ENCODE measurements at places on chromosomes 6 and 20.

DNA sequence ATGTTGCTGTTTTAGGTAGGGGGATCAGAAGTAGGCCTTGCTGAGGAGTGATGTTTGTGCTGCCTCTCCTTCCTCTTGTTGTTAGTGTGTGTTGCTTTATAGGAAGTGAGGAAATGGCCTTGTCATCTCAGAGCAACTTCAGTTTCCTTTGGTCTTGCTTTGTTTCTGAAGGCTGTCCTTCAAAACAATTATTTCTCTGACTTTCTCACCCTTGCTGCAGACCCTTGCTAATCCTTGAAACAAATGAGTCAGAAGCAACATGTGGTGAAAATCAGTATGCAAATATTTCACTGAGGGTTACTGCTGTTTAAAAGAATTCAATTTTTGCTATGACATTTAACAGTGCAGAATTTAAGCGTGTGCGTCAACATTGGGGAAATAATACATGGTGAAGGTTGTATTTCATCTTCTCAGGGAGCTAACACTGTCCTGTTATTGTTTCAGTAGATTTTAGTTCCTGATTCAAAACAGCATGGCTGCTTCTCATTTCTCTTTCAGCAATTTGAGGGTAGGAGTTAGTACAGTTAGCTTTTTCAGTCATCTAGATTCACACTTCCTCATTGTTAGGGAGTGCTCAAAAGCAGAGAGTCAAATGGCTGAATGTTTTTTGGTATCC is 13.8 kb downstream of the RNF144B start:
- DNase-seq, result no peak

DNA sequence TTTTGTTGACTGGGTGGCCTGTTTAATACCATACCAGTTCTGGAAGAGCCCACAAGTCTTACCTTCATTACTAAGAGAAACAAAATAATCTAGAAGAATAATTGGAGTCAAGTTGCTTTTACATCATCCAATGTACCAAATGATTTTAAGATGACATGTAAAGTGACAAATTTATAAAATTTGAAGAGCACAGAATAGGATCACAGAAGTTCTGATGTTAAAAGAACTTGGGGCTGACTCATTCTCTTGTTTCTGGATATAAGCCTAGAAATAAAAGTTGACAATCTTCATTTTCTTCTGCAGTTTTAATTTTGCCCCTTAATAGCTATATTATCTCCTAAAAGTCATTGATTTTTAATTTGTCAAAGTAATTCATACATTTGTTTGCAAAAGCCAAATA is 317.5 kb upstream of the MARCKS start:
- no peak for DNase-seq

- no peak for DNase-seq
Measured at GRCh38 chr6:167812088-167812487, 14.6 kb upstream of the AFDN start.

- peak; percentile 7 for DNase-seq
Measured at GRCh38 chr20:9615766-9616454, 101.5 kb downstream of the LAMP5 start.

GRCh38 chr6:5997420-5997987 is 9.2 kb downstream of the NRN1 start:
- peak; percentile 44 for DNase-seq

- DNase-seq, result no peak
Measured at GRCh38 chr20:58048096-58048702, 180.3 kb downstream of the ANKRD60 start.

DNA sequence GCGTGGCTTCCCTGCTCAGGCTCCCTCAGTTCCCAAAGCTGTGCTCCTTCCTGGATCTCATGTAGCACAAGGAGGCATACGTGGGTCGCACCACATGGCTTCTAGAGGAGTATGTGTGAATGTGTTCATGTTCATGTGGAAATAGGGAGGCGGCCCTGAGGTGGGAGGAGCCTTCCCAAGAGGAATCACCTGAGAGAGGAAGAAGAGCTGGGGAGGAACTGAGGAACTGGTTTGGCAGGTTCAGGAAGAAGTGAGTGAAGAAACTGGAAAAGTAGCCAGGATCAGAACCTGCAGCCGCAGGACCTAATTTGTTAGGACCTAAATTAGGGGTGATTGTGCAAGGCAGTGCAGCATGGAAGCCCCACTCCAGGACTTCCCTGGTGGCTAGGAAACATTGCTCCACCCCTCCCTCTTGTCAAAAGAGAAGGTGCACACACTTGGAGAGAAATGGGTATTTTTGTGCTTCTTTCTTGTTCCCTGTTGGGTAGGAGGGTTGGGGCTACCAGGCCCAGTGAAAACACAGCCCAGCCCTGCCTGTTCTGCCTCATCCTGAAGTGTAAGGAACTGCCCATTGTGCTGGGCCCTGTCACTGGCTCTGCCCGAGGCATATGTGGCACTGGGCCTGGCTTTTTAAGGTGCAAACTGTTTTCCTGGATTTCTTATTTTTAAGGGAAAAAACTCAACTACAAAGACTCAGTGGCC is 20.7 kb downstream of the SYNJ2 start:
- no peak for DNase-seq

DNA sequence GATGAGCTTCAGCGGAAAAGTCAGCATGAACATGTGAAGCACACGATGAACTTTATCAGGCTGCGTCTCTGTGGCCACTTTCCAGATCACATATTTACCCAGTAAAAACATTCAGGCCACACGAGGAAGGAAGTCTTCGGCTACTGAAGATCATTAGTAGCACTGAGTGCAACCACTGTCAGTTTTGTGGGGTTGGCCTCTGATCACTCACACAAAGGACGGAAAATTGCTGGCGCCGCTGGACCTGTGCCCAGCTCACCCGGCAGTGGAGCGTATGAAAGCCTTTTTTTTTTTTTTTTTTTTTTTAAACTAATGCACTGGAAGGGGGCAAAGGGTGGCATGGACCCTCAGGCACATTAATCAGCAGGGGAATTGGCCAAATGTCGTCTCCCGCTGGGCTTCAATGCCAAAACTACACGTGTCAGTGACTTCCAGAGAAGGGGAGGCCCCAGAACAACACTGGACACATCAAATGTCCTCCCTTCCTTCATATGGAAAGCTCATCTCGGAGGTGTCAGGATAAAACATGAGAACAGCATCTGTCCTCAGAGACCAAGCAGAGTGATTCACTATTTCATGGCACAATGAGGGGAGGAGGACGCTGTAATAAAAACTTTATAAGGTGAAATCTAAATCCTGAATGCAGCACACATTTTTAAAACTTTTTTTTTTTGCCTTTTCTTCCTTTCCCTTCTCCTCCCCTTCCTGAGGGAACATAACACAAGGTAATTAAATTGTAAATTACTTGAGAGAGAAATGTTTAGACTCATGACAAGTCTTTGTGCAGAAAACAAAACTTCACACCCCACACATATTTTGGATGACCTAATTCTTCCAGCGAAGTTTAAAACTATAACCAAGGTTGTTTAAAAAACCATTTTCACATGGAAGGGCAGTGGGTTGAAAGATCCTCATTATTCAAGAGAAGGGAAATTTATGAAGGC is 223.4 kb downstream of the FOXC1 start:
- DNase-seq, result no peak

DNA sequence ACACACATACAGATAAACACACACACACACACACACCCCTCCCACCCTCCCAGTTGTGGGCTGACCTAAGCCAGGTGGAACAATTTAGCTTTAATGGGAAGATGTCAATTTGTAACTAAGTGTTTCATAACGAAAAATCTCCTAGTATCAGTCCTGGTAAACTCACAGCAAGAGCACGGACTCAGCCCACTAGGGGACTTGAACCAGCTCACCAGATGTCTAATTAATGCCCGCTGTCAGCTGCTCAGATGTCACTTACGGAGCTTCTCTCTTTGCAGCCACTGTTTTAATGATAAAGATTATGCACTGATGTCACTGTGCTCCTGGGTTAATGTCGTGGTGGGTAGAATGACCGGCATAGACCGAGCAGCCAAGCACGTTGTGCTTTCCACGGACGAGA is 116.6 kb upstream of the INSM1 start:
- no peak for DNase-seq

- DNase-seq, result no peak
Measured at GRCh38 chr6:152129691-152130151, 322.2 kb downstream of the ESR1 start.

DNA sequence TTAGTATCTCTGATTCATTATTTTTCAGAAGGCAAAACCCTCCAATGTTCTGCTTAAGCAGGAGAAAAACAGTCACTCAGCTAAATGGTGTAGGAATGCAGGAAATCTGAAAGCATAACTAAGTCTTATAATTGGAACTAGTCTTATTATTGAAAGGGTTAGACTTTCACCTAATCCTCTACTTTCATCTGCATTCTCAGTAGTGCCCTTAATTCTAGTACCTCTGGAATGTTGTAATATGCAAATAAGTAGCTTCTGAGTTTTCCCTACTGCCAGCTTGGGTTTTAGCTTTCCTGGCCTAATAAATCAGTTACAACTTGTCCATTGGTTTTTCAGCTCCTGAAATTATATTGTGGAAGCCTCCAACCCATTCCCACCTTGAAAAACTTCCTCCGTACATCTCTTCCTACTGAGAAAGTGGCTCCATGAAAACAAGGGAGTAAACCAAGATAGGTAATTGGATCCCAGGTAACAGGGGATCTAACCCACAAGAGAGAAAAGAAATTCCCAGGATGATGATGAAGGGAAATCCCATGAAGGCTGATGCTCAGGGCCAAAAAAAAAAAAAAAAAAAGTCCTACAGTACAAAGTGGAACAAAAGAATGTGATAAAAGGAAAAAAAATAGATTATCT is 147.0 kb downstream of the TBC1D32 start:
- DNase-seq, result no peak

DNA sequence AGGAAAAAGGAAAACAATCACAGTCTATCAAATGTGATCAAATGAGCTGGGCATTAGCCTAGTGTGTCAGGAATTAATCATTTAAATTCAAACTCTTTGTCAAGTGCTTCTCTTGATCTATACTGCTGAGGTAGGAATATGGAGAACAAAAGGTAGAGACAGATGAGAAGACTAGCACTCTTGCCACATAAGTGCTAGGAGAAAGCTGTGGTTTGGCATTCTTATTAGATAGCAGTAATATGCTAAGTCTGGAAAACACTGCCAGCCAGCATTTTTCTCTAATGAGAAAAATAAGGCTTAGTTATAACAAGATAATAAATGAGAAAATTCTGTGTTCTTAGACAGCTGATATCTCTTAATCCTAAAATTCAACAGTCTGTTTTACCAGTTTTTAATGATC is 38.9 kb downstream of the ORC3 start:
- no peak for DNase-seq

DNA sequence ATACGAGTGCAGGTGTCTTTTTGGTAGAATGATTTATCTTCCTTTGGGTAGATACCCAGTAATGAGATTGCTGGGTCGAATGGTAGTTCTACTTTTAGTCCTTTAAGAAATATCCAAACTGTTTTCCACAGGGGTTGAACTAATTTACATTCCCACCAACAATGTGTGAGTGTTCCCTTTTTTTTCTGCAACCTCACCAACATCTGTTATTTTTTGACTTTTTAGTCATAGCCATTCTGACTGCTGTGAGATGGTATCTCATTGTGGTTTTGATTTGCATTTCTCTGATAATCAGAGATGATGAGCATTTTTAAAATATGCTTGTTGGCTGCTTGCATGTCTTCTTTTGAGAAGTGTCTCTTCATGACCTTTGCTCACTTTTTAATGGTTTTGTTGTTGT is 1.9 kb upstream of the ZNF831 start:
- DNase-seq, result no peak

DNA sequence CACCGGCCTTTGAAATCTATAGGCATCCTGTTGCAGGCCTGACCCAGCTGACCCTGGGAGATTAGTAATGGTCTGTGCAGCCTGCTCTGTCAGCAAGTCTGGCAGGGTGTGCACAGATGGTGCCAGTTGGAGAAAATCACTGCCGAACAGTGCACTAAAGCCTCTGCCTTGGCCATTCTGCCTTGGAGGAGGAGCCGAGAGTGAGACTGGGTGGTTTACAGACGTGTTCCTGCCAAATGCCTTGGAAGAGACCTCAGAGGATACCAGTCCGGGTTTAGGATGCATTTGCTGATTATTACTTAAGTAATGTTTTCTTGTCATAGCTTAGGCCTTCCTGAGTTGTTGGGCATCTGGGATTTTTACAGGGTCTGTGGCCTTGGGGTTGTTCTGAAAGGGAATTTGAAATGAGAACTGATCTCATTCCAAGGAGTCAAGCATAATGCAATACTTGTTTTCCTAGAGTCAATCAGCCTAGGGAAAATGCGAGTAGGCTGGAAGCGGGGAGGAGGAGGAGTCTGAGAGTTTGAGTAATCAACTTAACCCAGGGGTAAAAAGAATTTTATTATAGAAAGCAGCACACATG is 292.1 kb downstream of the SOX4 start:
- no peak for DNase-seq

DNA sequence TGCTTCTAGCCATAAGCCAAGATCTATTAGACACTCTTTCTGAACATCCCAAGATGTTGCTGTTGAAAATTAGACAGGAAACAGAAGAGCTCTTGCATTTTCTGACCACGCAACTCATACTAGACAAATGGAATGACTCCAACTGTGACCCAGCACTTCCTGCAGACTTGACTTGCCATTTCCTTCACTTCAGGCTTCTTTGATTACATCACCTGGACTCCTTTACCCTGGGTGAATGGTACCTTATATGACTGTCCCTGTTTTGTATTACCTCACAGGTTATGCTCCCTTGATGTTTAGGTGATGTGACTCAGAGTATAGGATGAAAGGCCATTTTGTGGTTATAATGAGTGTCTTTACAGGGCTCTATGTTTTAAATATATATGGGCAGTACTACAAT is 236.1 kb downstream of the BMP2 start:
- DNase-seq, result no peak

DNA sequence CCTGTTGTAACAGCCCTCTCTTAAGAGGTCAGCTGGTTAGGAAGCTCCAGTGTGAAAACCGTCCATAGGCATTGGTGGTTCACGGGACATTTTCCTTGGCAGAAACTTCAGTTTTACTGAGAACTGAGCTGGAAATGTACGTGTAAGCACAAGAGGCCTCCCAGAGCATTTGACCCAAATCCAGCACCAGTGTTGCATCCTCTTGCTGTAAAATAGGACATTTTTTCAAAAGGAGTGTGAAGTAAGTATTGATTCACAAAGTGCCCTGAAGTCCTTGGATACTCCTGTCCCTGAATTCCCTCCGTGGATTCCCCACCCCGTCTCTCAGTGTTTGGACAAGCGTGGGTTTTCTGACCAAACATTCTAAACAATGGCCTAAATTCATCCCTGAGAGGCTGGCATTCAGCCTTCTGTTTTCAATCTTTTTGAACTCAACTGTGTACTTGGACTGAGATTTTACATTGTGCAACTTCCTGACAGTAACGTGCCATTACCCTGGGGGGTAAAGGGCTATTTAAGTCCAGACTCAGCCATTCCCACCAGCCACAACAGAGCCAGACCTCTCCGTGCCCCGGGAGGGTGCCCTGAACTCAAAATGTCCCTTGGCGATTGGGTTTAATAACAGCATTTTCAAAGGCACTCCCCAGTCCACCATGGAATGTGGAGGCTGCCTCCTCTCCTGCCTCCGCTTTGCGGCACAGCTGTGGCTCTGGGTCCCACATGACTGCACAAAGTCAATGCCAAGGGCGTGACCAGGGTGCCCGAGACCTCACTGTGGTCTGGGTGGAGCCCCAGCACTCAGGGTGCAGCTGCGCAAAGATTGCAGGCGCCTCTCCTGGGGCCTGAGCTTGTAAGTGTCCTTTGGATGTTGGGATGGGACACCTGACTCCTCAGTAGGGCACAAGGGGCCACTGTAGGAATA is 92.7 kb upstream of the AFDN start:
- DNase-seq, result no peak

GRCh38 chr20:47152068-47152467 is 204.4 kb downstream of the ZMYND8 start:
- no peak for DNase-seq

All from CD4-positive, alpha-beta T cell treated with Interferon alpha-2 for 1 hour (primary cell).